Stimulated activated CD4-positive, alpha-beta T cell treated with anti-CD3 and anti-CD28 coated beads, Interleukin-12 subunit alpha, Interleukin-12 subunit beta, amount 100 ng/mL, for 24 hours (primary cell): ENCODE measurements at places on chromosomes 5 and 9.

GRCh38 chr5:143806579-143806978, 5.4 kb upstream of the HMHB1 start:
- DNase-seq: no peak

GRCh38 chr5:138653502-138653901, 78.3 kb upstream of the HSPA9 start:
- no peak for DNase-seq

GRCh38 chr9:31608881-31609280, 775.6 kb upstream of the ACO1 start:
- DNase-seq: no peak

- DNase-seq: no peak
Observed at GRCh38 chr9:37947977-37948376, 44.0 kb upstream of the SLC25A51 start.

GRCh38 chr9:121271368-121272341, 3.7 kb downstream of the GSN start:
- no peak for DNase-seq

- DNase-seq: no peak
Observed at GRCh38 chr5:29697785-29698414, 1495.6 kb upstream of the CDH6 start.

DNA sequence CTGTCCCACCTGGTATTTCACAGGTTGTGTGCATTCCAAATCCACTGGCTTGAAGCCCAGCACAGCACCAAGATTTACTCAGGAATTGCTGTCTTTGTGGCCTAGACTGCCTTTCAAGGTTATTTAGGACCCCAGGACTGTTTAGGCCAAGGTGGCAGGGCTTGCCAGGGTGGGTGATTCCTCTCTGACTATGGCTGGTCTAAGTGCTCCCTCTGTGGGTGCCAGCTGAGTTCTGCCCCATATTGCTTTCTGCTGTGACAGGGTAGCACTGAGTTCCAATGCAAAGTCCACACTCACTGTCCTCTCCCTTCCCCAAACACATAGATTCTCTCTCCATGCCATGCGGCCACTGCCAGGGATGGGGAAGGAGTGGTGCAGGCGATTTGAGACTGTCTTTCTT, 318.2 kb downstream of the EFNA5 start:
- DNase-seq: no peak

DNA sequence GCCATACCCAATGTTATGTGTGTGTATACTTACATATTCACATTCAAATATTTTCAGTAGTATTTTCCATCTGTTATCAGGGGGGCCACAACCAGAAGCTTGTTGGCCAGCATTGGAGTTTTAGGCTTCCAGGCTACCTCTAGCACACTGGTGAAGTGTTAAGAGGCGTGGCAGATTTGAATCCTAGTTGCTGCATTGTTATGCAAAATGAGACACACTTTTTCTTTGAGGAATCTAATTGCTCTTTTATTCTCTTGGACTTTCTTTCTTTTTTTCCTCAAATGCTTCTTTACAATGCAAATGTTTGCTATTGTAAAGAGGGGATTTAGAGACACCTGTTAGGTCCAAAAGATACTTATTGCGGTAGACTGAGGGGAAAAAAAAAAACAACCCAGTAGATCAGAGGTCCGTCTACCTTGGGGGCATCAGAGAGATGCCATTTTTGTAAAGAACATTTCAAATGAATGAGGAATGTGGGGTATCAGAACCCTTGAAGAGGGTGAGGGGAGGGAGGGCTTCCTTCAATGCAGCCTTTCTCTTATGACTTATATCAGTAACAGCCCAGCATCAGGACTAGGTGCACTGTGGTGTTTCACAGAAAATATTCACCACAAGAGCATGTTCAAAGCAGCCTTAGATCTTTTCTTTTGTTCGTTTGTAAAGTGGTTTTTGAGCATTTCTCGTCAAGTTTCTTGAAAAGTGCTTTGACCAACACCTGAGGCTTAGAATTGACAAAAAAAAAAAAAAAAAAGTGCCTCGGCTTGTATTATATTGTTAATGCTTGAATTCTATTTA, 3.8 kb downstream of the SMARCA2 start:
- DNase-seq: no peak

DNA sequence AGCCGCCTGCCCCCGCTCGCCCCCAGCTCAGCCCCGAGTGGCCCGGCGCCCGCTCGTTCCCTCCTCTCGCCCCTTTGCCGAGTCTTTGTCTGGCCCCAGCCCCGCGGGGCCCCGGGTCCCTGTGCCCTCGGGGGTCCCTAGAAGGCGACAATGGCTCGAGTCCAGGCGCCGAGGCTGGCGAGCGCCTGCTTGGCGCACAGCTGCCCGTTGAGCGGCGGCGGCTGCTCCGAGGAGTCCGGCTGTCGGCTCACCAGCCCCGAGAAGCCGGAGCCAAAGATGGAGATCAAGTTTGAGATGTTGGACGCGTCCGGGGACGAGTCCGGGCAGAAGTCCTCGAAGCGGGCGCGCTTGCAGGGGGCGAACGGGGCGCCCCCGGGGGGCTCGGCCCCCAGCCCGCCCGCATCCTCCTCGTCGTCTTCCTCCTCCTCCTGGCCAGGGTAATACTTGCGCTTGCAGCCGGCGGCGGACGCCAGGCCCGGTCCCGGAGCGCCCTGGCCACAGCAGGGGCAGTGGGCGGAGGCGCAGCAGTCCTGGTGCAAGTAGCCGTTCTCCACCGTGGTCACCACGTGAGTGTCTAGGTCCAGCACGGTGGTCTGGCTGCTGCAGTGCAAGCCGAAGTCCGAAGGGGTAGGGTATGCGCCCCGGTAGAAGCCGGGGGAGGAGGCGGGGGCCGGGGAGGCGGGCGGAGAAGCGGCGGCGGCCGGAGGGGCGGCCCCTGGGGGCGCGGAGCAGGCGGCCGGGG, 1.2 kb downstream of the IER5L start:
- no peak for DNase-seq

DNA sequence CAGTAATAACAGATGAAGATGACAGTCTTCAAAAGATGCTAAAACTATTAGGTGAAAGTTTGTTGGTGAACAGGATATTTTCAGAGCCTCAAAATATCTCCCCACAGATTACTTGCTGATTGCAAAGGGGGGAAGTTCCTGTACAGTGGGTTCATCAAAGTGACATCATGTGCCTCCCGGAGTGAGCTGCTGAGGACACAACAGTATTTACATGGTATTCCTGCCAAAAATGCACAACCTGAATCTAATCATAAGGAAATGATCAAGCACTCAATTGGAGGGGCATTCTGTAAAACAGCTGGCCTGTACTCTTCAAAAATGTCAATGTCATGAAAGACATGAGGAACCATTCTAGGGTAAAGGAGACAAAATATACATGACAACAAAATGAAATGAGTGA, 18.9 kb upstream of the GLIS3 start:
- no peak for DNase-seq

- DNase-seq: no peak
Observed at GRCh38 chr9:7229571-7229970, 471.8 kb downstream of the KDM4C start.

GRCh38 chr5:122967085-122967484, 69.4 kb downstream of the PPIC start:
- DNase-seq: no peak

DNA sequence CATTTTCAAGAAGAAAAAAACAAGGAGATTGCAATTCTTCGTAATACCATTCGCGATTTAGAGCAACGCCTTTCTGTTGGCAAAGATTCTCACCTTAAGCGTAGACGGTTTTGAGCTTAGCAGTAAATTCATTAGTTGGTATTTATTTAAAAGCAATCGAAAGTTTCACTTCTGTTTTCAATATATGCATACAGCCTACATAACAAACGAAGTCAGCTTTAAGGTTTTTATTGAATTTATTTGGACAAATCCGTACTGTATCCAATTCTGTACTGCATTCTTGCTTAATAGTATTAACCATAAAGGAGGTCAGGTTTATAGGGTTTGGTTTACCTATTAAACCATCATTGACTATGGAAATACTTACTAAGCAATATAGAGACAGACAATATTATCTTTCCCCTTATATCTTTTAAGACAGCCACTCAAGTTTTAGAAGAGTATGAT, 12.0 kb downstream of the SELENOP start:
- no peak for DNase-seq

- DNase-seq: no peak
Observed at GRCh38 chr9:77848897-77849296, 182.7 kb downstream of the GNAQ start.

GRCh38 chr5:116209166-116209565, 124.3 kb downstream of the COMMD10 start:
- DNase-seq: no peak

GRCh38 chr5:67166460-67167285, 29.9 kb downstream of the CD180 start:
- peak; percentile 33 for DNase-seq

DNA sequence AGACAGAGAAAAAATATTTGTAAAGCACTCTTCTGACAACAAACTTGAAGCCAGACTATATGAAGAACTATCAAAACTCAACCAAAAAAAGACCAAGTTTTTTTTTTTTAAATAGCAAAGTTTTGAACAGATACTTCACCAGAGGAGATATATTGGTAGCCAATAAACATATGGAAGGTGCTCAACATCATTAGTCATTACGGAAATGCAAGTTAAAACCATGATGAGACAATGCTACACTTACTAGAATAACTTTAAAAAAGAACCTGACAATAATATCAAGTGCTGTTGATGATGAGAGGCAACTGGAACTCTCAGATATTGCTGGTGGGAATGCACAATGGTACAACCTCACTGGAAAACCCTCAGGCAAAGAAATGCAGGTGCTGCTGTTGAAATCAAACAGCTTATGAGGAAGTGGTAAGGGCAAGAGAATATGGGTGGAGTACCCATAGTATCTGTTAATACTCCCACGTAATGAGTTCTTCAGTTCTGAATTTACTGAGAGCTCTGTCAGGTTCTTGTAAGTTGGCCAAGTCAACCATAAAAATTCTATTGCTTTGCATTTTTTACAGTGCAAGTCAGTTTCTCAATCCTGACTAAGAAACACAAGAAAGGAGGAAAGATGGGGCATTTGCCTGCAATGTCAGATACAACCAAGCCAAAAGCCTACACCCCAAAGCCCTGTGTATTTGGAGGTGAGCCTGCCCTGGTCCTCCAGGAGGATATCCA, 87.3 kb upstream of the GNAQ start:
- no peak for DNase-seq

- DNase-seq: no peak
Observed at GRCh38 chr5:89729623-89730301, 679.8 kb downstream of the CETN3 start.

- DNase-seq: no peak
Observed at GRCh38 chr9:34289159-34289558, 39.9 kb downstream of the KIF24 start.

DNA sequence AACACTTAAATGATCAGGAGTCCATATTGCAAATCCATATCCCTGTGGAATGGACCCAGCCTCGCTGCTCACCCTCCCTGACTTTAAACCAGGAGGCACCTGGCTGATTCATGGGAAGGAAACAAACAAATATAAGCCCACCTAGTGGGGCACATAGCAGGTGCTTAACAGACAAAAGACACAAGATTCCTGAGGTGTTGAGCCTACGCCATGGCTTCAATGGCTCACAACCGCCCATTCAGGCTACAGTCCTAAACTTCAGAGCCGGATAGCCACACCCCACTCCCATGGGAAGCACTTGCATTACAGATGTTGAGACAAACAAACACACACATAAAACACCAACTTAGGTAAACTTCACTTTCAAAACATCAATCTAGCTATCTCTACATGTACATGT, 359.9 kb downstream of the ICE1 start:
- DNase-seq: no peak

- DNase-seq: no peak
Observed at GRCh38 chr9:123472862-123473614, 117.0 kb downstream of the CRB2 start.

GRCh38 chr9:130265431-130266235, at the start of gene HMCN2:
Gene HMCN2 (plus strand): TSS chr9:130265760. CDS start chr9:130265879, 119 bp downstream.
- no peak for DNase-seq

GRCh38 chr9:99071313-99072039, 33.4 kb upstream of the TGFBR1 start:
- DNase-seq: no peak

DNA sequence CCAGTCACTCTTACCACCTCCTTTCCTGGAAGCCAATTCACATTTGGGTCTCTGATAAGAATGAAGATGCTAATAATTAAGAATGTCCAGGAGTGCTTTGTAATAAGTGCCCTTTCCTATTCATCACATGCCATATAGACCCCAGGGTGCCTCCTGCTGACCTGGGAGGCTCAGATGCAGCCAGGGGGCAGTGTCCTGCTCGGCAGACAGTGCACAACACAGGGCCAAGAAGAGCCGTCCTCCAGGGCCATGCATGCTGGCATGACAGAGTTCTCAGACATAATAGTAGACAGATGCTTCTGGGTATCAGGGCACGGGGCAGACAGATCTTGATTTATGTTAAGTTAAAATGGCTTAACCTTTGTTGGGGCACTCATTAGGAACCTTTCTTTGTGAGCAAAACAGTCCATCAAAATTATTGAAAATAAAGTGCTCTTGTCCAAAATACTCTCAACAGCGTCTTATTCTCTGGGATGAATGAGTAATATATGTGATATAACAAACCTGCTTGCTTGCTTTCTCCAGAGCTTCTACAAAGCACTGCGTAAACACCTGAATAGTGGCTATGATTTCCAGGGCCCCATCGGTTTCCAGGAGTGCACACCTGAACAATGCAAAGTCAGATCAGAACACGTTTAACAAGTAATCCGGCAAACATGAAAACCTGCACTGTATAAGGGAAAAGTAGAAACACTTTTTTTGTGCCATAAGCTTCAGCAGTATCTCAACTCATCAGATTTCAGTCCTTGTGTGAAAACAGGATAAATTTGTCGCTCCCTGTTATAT, 192.7 kb downstream of the FANCC start:
- no peak for DNase-seq

DNA sequence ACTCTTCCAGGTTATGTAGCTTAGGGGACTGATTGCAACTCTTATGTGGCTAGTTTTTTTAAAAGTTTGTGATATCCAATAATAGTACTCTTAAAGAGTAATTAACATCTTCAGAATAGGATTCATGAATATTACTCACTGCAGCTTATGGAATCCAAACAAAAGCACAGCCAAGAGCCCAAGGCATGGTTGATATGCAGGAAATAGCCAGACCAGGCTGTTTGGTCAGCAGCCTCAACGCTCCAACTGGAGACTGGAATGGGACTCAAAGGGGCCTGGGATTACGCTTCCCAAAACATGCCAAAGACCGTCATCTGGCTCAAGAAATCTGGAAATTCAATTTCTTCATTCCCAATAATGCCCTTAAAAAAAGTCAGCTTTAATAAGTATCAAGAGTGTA, 268.6 kb downstream of the SEC61B start:
- DNase-seq: no peak

DNA sequence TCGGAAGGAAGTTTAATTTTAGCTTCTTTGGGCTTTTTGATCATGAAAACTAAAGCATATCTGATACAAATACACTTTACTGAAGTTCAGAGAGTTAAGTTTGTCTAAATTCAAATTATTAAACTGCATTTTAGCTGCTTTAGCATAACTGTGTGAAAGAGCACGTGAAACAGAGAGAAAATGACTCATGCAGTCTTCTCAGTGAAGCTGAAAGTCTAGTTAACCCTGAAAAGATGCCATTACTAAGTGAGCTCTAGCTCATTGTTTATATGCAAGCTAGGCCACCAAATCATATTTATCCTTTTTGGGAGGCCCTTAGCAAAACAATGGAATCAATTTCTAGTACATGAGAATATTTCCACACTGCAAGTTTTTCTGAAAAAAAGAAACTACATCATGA, 27.6 kb downstream of the TPD52L3 start:
- no peak for DNase-seq

- no peak for DNase-seq
Observed at GRCh38 chr9:22354699-22355384, 91.8 kb upstream of the DMRTA1 start.

GRCh38 chr5:179217356-179217755, 127.9 kb downstream of the ADAMTS2 start:
- DNase-seq: no peak

GRCh38 chr9:124272979-124273378, 15.2 kb downstream of the NEK6 start:
- DNase-seq: no peak
